ENCODE measurements at places on chromosomes 12 and 14.

- DNase-seq, result no peak
These were observed 90.5 kb downstream of the TTC8 start for GRCh38 chr14:88914956-88915355.

GRCh38 chr12:6201826-6202225, 1.6 kb downstream of the CD9 start:
- DNase-seq, result no peak

- no peak for DNase-seq
These were observed 51.3 kb downstream of the SERPINA3 start for GRCh38 chr14:94663538-94663937.

- no peak for DNase-seq
These were observed 15.9 kb downstream of the KRT85 start for GRCh38 chr12:52351196-52352059.

DNA sequence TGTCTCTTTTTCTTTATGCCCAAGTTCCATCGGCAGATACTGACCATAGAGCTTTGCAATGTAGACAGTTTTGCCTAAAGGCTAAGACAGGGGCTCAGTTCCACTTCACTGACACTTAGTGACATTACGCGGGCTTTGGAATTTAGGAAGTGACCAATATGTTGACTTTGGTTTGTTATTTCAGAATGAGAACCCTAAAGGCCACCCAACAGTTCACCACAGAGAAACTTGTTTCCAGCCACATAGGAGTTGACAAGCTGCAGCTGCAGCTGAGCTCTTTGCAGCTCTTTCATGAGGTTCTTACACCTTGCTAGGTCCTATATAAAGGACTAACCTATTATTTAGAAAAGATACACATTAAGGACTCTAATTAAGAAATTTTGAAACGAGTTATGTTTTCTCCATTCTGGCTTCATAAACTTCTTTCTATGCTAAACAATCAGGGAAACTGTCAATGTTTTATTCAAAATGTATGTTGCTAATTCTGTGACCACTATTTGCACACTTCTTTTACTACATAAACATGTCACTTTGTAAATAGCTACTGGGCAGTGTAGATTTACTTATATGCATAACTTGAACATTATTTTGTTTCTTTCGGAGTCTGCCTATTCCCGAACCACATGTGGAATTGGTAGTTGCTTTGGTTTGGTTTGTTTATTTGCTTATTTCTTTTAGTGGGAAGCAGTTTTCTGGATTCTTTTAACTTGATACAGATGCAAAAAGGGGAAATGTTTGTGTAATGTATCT, 18.5 kb upstream of the KLRD1 start:
- DNase-seq, result no peak

- DNase-seq, result no peak
These were observed 19.7 kb upstream of the CKAP4 start for GRCh38 chr12:106267535-106267934.

DNA sequence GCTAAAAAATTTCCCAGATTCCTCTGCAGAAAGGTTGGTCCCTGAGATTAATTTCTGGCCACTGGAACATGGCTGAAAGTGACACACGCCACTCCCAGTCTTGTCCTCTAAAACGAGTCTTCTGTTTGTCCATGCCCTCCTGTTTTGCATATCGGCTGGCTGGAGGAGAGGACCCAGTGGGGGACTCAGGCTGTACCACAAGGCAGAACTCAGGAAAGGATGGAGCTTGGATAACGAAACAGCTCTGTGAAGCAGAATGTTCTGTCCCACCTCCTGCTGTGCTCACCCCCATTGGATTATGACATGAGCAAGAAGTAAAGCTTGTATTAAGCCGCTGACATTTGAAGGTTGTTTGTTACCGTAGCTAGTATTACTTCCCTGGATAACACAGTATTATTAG, 856.2 kb downstream of the BCL11B start:
- no peak for DNase-seq

DNA sequence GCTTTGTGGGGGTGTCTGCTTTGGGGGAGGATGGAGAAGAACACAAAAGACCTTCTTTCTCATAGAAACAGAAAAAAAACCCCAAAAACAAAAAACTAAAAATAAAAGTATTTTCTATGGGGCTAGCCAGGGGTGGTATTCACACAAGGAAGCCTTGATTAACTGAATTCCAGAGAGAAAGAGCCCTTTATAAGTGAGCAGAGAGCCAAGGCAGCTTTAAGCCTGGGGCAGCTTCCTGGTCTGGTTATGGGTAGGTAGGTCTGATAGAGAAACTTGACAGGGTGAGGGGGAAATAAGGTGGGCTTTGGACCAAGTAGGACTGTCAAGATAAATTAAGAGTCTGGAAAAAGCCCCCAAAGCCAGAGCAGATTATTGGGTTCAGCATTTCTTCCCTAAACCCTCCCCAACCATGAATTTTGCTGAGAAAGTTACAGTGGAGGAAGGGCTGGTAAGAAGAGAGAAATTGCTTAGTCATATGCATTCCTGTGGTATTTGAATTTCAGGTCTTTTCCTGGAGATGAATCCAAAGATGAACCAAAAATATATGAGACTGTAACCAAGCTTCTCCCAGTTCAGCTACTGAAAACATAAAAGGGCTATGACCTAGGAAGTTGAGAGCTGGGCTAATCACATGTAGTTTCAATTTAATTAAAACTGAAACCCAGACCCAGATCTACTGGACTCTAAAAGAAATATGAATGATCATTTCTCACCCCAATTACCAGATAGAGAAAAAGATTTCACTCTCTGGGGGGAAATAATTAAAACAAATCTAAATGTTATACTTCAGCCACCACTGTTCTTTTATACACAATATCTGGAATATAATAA, 144.8 kb downstream of the TBC1D30 start:
- peak; percentile 20 for DNase-seq

GRCh38 chr12:111221062-111222026, 147.6 kb downstream of the PHETA1 start:
- DNase-seq, result no peak

GRCh38 chr12:108302403-108303311, 36.5 kb downstream of the CMKLR1 start:
- DNase-seq, result peak; percentile 77

DNA sequence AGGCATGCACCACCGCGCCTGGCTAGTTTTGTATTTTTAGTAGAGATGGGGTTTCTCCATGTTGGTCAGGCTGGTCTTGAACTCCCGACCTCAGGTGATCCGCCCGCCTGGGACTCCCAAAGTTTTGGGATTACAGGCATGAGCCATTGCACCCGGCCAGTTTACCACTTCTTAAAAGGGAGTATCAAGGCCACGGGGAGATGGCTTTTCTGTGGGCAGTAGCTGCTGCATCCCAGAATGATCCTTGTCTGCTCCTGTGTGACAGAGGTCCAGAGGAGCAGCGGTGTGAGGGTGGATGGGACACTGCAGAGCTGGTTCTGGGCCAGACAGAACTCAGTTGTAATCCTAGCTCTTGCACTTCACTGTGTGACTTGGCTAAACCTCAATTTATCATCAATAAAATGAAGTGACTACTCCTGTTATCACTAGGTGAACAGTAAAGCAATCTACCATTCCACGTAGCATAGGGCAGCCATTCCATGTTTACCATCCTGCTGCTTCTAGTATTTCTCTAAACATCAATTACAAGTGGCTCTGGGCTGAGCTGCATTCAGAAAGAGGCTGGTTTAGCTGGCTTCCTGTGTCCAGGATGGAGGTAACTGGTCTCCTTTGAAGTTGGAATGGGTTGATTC, 3.0 kb upstream of the NPFF start:
- no peak for DNase-seq

DNA sequence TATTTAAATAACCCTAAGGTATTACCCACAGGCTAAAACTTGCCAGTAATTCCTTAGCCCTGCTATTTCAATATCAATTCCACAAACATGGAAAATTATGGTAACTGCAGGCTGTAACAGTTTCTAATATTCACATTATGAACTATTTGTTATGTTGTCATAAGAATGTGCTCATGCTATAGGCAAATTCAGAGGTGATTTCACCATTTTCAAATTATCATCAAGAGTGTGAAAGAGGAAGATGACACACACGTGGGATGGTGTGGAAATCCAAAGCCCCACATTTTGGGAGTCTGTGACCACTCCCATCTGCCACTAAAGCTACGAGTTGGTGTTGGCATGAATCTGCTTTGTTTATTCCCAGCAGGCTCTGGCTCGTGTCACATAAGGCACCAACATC, 5.9 kb upstream of the MYO1A start:
- DNase-seq, result no peak

DNA sequence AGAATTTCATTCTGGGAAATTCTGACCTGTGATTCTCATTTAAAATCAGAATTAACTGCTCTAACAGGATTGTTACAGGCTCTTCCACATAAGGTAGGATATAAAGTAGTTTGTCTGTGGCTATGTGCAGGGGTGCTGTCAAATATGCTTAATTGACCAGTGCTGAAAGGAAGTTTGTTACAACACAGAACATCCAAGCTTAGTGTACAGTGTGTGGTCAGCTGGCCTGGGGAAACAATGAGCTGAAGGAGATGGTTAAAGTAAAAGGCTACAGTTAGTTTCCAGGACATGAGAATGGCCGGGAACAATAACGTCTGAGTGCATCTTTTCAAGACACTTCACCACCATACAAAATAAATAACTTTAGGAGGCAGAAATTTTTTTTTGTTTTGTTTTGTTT, 68.0 kb downstream of the PKP2 start:
- no peak for DNase-seq

GRCh38 chr12:31629756-31630732, 29.4 kb upstream of the ETFBKMT start:
- peak; percentile 55 for DNase-seq

DNA sequence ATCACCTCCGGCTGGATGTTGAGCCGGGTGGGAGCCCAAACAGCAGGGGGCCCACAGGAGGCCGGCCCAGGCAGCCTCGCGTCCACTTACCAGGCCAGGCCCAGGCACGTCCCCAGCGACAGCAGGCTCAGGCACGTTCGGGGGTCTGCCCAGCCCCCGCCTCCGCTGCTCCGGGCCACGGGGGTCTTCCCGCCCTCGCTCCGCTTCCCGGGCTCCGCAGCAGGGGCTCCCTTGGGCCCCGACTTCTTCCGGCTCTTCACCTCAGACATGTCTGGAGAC, 216 bp downstream of the IKBIP start:
- DNase-seq, result no peak

- no peak for DNase-seq
These were observed 5.2 kb downstream of the DPF3 start for GRCh38 chr14:72888636-72889201.

DNA sequence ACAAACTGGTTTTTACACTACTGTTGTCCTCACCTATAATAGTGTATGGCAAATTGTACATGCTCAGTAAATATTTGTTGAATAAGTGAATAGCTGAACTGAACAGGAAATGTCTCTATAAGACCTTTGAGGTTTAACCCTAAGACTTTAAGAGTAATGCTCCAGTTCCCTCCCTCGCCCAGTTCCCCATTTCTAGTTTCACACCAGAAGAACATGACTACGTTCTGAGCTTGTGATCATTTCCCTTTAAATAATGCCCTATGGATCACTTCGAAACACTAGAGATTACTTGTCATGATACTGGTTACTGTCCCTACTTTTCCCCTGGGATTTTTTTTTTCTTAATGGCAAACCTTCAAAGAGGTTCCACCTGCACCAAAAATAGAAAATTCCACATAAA, 69.3 kb downstream of the PRKD1 start:
- no peak for DNase-seq

DNA sequence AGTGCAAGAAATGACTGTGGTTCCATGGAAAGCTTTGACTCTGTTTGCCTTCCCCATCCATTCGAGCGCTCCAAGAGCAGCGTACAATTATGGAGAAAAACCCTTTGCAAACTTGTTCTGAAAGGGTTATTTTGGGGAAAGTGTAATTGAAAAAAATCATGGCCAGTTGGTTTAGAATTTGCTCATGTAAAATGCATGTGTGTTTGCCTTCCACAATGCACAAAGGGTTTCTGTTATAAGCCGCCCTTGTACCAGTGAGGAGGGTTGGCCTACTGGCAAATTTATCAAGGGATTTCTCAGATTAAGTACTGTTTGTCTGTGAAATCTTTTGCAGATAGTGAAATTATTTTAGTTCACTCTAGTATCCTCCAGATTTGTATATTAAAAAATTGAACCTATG, 62.7 kb upstream of the PELI2 start:
- no peak for DNase-seq

- DNase-seq, result peak; percentile 37
These were observed 31.1 kb downstream of the CCDC177 start for GRCh38 chr14:69543341-69544115.

GRCh38 chr14:36091096-36091495, 85.4 kb downstream of the PTCSC3 start:
- no peak for DNase-seq

DNA sequence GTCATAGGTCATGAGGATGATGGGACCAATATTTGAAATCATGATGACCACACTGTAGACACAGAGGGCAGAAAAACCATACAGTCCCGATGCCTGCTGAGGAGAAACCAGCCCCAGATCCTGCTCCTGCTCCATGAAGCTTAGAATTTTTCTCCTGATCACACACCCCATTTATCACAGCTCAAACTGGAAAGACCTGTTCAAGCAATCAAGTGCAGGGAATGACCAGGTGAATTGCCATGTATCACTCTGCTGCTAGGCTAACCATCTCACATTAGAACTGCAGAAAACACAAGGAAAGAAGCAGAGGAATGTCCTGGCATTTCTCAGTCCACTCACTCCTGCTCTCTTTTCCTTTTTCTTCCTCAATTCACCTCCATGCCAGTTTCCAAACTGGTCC, 18.1 kb downstream of the MANSC1 start:
- no peak for DNase-seq

GRCh38 chr14:46769292-46769691, 117.7 kb upstream of the RPL10L start:
- no peak for DNase-seq

DNA sequence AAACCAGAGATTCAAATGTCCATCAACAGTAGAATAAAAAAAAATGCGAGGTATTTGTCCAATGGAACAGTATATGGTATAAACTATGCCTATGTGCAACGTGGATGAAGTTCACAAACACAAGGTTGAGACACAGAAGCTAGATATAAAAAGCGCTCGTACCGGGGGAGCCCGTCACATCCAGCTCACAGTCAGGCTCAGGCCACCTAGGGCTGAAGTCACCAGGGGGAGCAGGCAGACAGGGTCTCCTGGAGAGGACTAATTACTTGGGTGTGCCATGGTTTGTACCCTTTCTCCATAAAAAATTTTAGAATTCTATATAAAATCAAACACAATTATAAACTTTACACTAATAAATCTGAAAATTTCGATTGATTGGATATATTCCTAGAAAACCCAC, 13.6 kb downstream of the AHNAK2 start:
- no peak for DNase-seq

DNA sequence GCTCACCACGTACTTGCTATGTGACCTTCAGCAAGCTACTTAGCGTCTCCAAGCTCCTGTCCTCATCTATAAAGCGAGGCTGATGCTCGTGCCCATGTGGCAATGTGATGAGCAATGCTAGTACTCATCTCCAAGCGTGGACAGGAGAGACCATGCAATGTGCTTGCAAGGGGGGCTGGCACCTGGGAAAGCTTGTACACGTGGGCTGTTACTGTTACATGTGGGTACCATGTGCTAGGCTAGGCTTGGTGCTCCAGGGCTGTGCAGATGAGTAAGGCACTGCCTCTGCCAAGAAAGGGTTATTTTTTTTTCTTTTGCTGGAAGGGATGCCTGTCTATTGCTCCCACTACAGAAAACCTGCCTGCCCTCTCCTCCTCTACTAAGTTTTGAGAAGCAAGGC, 46.6 kb downstream of the TSPAN11 start:
- no peak for DNase-seq

All from umbilical cord (tissue), 2 donors.